ENCODE measurements at places on chromosomes 4 and X.

DNA sequence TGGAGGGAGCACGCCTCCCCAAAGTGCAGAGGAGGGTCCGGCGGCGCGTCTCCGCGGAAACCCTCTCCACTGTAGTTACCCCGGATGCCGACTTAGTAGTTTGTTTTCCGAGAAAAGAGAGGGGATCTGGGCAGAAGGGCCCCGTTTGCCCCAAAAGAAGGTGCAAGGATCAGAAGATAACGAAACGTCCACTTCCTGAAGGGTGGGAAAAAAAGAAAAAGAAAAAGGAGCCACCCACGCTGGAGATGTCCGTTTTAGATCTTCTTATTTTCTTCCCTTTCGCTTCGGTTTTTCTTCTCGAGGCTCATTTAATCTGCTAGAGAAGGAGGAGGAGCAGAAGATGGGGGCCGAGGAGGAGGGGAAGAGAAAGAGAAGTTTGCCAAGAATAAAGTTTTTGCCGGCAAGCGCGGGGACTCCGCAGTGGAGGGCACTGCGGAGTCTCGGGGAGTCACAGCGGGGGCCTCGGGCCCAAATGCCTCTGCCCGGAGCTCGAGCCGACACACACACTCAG is 517 bp downstream of the LEF1 start:
- no peak for DNase-seq

DNA sequence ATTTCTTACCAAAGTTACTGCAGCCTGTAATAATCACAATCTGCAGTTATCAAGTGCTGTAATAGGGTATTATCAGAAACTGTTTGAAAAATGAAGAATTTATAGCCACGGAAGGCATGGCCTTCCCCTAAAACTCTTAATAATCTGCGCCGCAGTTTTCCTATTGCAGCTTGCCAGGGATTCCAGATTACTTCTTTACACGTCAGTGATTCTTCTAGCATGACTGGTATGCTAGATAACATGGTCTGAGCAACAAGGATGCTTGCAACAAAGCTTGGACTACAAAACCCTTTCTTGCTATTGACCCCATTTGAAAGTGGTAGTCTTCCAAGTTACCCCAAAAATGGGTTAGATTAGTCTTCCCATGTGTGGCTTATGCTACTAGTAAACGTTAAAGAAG is 47.2 kb upstream of the GK2 start:
- DNase-seq = no peak

DNA sequence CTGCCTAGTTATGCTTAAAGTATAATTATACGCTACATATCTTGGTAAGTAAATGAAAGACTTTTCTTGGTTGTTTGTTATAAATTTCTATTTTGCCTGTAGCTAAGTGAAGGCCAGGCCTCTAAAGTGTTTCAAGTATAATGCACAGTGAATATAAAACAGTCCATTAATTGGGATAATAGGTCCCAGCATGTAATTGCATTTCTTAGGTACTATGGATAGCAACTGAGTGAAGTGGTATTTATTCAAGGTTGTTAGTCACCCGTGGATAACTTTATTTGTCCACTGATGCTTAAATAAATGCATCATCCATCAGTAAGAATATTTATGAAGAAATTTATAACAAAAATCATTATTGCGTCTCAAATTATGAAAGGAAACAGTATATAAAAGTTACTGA is 59.1 kb downstream of the TEX13C start:
- DNase-seq = no peak

DNA sequence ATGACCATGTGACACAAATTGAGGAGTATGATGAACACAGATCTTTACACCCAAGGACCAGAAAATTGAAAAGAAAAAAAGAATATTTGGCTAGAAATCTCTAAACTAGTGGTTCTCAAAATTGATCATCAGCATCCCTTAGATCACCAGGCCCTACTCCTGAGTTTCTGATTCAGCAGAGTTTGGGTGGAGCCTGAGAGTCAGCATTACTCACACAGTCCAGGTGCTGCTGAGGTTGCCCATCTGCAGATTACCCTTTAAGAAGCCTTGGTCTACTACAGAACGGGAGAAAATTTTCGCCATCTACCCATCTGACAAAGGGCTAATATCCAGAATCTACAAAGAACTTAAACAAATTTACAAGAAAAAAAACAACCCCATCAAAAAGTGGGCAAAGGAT is 182.8 kb downstream of the MOSPD2 start:
- DNase-seq = no peak

DNA sequence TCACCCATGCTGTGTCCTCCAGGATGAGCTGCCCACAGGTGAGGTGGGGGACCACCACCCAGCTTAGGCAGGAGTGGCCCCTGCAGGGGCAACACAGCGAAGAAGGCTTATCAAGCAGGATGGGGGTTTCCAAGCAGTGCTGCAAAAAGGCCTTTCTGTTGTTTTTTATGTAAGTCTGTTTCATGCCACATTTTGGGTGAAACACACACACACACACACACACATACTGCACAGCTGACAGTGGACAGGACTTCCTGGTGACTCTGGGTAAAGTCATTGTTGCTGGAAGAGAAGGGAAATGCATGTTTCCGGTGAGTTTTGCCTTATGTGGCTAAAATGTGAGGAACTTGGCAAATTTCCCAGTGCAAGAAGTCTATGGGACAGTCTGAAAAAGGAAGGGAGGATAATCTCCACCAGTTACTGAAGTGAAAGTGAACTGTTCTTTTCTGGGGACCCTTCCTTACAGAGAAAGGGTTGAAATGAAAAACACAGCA is 119.2 kb downstream of the IRF2 start:
- peak; percentile 89 for DNase-seq

DNA sequence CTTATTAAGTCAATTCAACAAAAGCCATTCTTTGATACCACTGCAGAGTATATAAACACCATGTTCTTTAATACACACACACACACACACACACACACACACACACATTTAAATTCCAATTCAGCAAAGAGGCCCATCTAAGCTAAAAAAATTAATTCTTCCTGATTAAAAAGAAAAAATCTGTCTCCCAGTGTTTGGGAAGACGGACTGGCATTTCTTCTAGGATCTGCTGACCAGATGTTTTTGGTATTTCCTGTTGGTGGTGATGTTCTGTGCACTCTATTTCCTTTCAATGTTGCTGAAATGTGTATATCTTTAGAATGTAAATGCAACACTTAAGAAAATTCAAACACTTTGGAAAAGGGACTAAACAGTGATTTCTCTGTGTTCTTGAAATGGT is 243.8 kb downstream of the THOC2 start:
- DNase-seq = no peak

- no peak for DNase-seq
These were observed 136.4 kb upstream of the GUCY1A1 start for GRCh38 chr4:155530290-155530689.

GRCh38 chr4:42781315-42781714 is 111.2 kb upstream of the GRXCR1 start:
- DNase-seq = peak; percentile 11

DNA sequence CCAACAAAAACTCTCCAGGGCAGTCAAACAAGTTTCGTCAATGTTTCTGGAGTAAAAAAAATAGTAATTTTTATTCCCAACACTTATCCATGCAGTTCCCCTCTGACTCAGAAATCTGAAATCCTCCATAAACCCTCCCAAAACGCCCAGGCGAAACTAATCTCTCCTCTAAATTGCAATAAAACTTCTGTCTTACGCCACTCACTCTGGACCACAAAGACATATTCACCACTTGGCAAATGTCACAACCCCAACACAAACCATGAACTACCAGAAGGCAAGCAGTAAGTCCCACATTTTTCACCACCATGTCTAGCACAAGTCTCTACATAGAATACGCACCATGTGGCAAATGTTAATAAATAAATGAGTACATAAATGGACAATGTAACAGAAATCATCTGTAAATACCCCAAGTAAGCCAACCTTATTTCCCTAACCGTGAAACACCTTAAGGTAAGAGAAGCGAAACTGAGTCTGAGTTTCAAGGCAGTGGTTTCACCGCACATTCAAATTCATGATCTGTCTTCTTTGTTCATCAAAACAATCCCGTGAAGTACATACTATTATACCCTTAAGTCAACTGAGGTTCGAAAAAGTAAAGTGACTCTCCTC is 1.6 kb downstream of the PAPSS1 start:
- peak; percentile 68 for DNase-seq

DNA sequence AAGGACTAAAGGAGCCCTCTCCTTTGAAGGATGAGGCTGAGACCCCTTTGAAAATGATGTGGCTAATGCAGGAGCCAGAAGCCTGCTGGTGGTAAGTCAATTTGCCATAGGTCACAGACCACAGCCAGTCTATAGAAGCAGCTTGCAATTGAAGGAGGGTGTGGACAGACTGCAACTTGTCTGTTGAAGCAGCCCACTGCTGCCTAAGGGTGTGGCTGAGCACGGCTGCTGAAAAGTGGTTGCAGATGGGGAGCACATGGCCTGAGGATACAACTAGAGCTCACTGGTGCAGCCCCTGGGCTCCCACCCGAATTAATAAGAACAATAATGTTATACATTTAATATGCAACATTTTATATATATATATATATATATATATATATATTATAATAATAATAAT is 11.4 kb upstream of the EXOC1L start:
- DNase-seq = no peak

DNA sequence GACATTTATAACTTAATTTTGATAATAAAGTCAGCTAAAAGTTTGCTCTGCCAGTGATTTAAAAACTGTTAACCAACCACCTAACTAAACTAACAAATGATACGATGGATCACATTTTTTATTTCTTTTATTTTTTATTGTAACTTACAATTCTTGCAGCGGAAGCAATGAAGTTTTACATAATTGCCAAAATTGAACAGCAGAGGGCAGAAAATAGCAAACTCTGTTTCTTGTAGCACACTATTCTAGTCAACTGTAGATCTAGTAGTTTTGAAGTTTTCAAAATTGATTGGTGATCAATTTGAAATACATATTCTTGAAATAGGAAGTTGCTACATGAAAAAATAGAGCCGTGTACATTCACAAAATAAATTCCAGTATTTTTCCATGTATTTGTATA is 2.8 kb upstream of the GRIA2 start:
- peak; percentile 22 for DNase-seq

DNA sequence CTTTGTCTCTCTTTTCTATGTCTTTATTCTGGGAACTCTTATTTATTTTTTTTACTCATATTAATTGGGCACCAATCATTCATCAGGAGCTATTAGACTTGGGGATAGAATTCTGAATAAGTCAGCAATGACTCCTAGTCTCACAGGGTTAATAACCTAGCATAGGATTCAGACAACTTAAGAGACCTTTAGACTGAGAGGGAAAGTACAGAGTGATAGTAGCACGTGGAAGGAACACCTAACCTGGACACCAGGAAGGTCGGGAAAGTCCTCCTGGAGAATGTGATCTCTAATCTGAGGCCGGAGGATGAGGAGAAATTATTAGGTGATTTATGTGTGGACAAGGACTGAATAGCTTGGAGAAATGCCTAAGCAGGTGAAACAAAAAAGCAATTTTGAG is 3.9 kb upstream of the SYNPO2 start:
- DNase-seq = no peak

GRCh38 chr4:130143656-130144055 is 1047.7 kb downstream of the C4orf33 start:
- DNase-seq = no peak

DNA sequence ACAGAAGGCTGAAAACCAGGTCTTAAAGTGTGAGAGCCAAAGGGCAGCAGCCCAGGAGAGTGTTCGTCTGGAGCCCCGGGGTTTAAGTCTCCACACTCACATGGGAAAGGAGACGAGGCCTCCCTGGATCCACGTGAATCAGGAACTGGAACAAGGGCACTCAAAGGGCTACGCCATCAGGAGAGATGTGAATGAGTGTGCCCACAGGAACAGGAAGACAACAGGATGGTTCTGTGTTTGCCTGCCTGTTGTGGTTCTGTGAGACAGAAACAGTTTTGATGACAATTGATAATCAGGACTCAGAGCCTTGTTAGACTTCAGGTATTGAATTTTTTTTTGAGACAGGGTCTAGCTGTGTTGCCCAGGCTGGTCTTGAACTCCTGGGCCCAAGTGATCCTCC is 4.9 kb upstream of the CTBP1 start:
- DNase-seq = no peak

DNA sequence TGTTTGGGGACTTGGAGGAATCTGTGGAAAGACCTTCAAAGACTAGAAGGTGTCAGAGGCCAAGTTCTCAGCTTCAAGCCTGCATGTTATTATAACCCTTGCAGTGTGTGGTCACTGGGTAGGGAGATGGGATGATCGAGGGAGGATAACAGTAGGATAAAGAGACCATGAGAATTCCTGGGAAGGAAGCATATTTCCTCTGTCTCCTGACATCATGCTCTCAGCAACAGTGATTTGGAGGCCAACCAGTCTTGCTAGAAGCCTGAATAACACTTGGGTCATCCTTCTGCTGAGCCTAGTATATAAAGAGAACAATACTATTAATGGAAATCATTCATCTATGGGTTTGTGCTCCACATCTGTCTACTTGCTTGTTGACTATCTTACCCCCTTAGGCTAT is 40.9 kb upstream of the ANXA3 start:
- no peak for DNase-seq

GRCh38 chrX:14300376-14300775 is 229.0 kb upstream of the GLRA2 start:
- DNase-seq = no peak

- DNase-seq = no peak
These were observed 64.6 kb downstream of the HHIP start for GRCh38 chr4:144710526-144710912.

GRCh38 chr4:35164063-35164462 is 1080.3 kb downstream of the ARAP2 start:
- no peak for DNase-seq

- peak; percentile 60 for DNase-seq
These were observed 10.3 kb downstream of the SNX25 start for GRCh38 chr4:185219551-185220344.

- DNase-seq = no peak
These were observed 9.8 kb downstream of the DGKQ start for GRCh38 chr4:963276-964225.

DNA sequence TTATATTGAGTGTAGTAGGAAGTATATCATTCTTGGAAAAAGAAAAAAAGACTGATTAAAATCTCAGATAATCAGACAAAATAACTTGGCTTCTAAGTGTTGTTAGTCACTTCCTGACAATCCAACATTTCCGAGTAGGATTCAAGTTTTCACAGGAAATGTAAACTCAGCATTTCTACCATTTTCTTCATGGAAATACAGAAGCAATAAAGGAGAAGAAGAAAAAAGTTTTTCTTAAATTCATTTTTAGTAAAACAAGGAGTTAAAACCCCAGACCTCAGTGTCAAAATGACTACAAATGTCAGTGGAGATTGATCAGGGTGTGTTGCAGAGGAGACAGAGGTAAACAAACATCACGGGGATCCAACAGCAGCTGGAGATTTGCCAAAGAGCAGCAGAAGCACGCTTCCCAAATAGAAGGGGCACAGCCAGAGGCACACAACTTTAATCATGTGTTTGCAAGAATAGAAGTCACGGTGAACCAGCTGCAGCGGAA is 129.3 kb upstream of the FAM9B start:
- no peak for DNase-seq

GRCh38 chr4:155073852-155074251 is 134.6 kb upstream of the NPY2R start:
- no peak for DNase-seq

GRCh38 chr4:186021461-186022167 is 47.3 kb upstream of the TLR3 start:
- peak; percentile 13 for DNase-seq

- no peak for DNase-seq
These were observed 12.9 kb upstream of the WDR19 start for GRCh38 chr4:39169426-39169825.

Measured in NB4 (cell line).